Activated CD4-positive, alpha-beta memory T cell treated with anti-CD3 and anti-CD28 coated beads, Interleukin-2, amount 10 ng/mL, durations not matched to agents 7 days and 5 days (primary cell): ENCODE measurements at places on chromosomes 6 and 20.
A peak's percentile ranks its signal among the peaks of the same experiment; 100 is the strongest.

DNA sequence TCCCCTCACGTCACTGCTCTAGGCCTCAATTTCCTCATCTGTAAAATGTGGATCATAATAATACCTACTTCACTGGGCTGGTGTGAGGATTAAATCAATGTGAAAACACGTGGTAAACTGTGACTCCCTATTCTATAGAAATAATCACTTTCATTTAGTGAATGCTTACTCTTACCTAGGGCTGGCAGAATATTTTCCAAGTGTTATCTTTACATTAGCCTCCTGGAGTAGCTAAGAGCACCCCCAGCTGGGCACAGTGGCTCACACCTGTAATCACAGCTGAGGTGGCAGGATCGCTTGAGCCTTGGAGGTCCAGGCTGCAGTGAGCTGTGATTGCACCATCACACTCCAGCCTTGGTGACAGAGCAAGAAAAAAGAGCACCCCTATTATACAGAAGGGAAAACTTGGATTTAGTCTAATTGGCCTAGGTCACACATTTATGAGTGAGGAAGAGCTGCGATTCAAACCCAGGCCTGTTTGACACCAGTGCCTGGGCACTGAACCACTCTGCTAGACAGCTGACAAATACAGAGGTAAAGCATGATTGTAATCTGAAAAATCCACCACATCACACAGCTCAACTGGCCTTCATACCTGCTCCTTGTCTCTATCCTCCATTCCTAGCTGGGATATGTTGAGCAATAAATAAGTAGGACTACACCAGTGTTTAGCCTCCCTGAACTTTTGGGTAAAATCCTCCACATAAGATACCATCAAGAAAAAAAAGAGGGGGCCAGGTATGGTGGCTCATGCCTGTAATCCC is 1.4 kb upstream of the SNTA1 start:
- peak overlapping the region; percentile 89 for H3K27ac ChIP-seq
- H3K4me1 ChIP-seq = peaks cover 23% of the 10 kb centered on the region
- no peaks in the 10 kb centered on the region for H3K36me3 ChIP-seq
- H3K4me3 ChIP-seq = peak overlapping the region; percentile 87

GRCh38 chr6:112281821-112282615 is 27.7 kb upstream of the LAMA4 start:
- H3K36me3 ChIP-seq = no peaks in the 10 kb centered on the region
- H3K4me1 ChIP-seq = peaks cover 28% of the 10 kb centered on the region
- H3K4me3 ChIP-seq = no peak overlapping the region
- no peak for DNase-seq
- H3K27ac ChIP-seq = no peak overlapping the region
- peaks cover 68% of the 10 kb centered on the region for H3K27me3 ChIP-seq

- H3K27me3 ChIP-seq = no peaks in the 10 kb centered on the region
- DNase-seq = peak; percentile 44
- H3K4me3 ChIP-seq = no peak overlapping the region
Observed at GRCh38 chr6:26270486-26270861, 94.5 kb upstream of the BTN3A2 start.

- H3K4me1 ChIP-seq = no peaks in the 10 kb centered on the region
- no peak overlapping the region for H3K27ac ChIP-seq
- DNase-seq = no peak
- no peaks in the 10 kb centered on the region for H3K27me3 ChIP-seq
Observed at GRCh38 chr6:34729631-34730470, 27.5 kb upstream of the SNRPC start.

DNA sequence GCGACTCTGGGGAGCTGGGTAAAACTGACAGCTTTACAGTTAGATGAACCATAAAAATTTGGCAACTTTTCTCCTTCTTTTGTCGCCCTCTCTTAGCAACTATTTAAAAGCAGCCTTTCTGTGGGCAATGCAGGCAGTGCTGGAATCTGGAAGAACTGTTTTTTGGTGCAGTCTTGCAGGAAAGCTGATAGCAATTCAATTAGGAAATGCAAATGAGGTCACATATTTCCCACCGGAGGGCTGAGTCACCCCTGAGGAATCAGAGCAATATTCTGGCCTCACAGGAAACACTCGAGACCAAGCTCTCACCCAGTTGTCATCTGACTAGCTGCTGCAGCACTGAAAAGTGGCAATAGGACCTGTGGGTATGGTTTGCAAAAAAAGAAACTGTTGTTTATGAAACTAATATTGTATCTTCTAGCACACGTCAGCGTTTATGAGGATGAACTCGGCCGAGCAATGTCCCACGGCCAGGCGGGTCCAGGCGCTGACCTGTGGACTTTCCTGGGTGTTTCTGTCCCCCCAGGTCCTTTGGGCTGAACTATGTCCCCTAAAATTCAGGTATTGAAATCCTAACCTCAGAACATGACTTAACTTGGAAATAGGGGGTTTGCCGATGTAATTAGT is 312.3 kb downstream of the TAF4 start:
- H3K36me3 ChIP-seq = no peaks in the 10 kb centered on the region
- no peaks in the 10 kb centered on the region for H3K27me3 ChIP-seq
- H3K4me1 ChIP-seq = no peaks in the 10 kb centered on the region
- H3K27ac ChIP-seq = no peak overlapping the region
- H3K4me3 ChIP-seq = no peak overlapping the region
- no peak for DNase-seq

GRCh38 chr20:54263116-54263690 is 55.3 kb downstream of the PFDN4 start:
- peaks cover 4% of the 10 kb centered on the region for H3K27me3 ChIP-seq
- DNase-seq = no peak
- no peaks in the 10 kb centered on the region for H3K4me1 ChIP-seq

- H3K4me3 ChIP-seq = peak overlapping the region; percentile 56
- peak; percentile 35 for DNase-seq
Observed at GRCh38 chr6:28657769-28658465, 132.2 kb downstream of the GPX5 start.
